Omental fat pad (tissue), 4 donors: ENCODE measurements at places on chromosomes 1 and 21. TPM values are rescaled to one million over a fixed set of nuclear protein-coding genes. Genes with fewer than 3 reads are reported as not detected.

DNA sequence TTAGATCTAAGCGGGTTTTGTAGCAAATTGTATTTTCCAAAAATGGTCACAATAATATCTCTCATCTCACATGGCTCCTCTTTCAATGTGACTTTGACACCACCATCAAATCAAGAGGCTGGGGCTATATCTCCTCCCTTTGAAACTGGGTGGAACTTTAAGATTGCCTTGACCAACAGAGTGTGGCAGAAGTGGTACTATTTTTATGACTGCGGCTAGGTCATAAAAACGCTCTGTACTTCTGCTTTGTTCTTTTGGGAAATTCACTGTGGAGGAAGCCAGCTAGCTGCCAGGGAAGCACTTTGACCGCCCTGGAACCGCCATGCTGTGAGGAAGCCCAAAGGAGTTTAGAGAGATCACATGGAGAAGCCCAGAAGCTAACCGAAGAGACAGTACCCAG is 50.7 kb upstream of the ACOT11 start:
- no peak for DNase-seq

Gene AKNAD1
- not detected for total RNA-seq

Gene DMRTA2
- total RNA-seq, result not detected

Gene FAM72C
- total RNA-seq, result not detected

- DNase-seq, result peak; percentile 20
These were observed 16.5 kb downstream of the SPOCD1 start for GRCh38 chr1:31799196-31799894.

DNA sequence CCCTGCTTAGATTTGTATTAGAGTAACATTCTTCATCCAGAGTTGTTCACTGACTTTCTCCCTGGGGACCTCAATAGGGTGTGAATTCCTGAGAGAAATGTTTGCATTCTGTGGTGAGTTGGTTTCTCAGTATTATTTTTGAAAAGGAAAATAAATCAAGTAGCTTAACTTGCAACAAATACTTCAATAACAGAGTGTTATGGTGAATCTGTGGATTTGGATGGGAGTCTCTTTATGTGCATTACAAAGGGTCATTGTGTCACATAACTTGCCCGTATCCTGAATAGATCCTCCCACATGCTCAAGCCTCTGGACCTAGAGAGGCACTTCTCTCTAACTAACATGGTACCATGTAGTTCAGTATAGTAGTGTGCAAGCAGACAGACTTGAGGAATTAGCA is 68.4 kb upstream of the IPO9 start:
- DNase-seq, result no peak

Gene GBP6
- not detected for total RNA-seq

DNA sequence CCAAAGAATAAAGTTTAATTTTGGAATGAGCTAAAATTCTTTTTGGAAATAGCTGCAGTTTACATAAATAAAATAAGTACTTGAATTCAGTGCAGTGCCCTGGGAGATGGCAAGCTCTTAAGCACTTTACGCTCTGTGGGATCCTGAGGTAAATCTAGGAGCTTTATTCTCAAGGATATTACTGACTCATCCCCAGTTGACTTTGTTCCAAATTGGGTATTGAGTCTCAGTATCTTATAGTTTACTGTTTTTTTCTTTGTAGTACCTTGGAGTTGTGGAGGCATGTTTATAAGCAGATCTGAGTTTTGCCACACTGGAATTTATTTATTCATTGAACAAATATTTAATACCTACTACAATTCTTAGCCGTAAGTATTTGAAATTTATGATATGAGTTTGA is 27.4 kb upstream of the HRNR start:
- no peak for DNase-seq

GRCh38 chr1:160865337-160865736 is 2.6 kb upstream of the CD244 start:
- no peak for DNase-seq

Gene KHDC4
- total RNA-seq, result 54.2 TPM

Gene ICOSLG
- total RNA-seq, result 4.2 TPM

DNA sequence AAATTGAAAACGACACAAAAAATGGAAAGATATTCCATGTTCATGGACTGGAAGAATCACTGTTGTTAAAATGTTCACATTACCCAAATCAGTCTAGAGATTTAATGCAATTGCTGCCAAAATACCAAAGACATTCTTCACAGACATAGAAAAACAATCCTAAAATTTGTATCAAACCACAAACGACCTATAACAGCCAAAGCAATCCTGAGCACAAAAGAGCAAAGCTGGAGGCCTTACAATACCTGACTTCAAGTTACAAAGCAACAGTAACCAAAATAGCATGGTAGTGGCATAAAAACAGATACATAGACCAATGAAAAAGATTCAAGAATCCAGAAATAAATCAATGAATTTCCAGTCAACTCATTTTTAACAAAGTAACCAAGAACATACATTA is 1077.3 kb downstream of the KCNT2 start:
- DNase-seq, result no peak

DNA sequence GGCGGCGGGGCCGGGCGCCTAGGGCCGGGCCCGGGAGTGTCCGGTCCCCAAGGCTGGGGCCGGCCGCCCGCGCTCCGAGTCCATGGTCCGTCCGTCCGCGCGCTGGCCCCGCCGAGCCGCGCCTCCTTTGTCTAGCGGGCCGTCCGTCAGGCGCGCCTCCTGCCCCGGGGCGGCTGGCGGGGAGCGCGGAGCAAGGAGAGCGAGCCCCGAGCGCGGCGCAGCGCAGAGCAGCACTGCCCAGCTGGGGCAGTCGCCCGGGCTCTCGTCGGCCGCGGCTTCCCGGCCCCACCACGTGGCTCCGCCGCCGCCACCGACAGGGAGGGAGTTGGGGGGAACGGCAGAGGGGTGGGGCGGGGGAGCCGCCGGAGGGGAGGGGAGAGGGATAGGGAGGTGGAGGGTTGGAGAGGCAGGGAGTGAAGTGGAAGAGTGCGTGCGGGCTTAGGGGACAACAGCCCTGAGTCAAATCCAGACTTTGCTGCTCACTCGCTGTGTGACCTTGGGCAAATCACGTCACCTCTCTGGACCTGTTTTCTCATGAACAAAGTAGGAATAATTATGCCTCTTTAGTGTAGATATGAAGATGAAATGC is at the start of gene NKAIN1:
TSS of gene NKAIN1 (minus strand) at position 235 of the 589 bp plus-strand sequence. CDS start 340 bp downstream, outside the sequence.
- no peak for DNase-seq

Gene RRP1B
- total RNA-seq, result 47.4 TPM

DNA sequence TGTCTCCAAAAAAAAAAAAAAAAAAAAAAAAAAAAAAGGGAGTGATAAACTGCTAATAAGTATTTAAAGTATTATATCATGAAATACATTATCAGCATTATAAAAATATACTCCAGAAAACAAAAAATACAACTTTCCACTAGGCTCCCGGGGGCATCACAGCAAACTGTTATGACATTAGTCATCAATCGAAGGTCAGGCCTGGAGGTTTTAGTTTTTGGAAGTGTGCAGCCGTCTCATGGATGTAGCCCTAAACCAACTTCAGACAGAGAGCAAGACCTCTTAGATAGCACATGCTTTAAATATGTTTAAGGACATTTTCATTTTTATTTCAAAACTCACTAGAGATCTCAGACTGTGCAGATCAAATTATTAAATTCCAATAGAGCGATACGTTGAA is 106.3 kb downstream of the RERE start:
- DNase-seq, result no peak

GRCh38 chr1:19411612-19412011 is 73.7 kb downstream of the CAPZB start:
- DNase-seq, result no peak

GRCh38 chr1:30864681-30865080 is 43.9 kb downstream of the SDC3 start:
- no peak for DNase-seq

DNA sequence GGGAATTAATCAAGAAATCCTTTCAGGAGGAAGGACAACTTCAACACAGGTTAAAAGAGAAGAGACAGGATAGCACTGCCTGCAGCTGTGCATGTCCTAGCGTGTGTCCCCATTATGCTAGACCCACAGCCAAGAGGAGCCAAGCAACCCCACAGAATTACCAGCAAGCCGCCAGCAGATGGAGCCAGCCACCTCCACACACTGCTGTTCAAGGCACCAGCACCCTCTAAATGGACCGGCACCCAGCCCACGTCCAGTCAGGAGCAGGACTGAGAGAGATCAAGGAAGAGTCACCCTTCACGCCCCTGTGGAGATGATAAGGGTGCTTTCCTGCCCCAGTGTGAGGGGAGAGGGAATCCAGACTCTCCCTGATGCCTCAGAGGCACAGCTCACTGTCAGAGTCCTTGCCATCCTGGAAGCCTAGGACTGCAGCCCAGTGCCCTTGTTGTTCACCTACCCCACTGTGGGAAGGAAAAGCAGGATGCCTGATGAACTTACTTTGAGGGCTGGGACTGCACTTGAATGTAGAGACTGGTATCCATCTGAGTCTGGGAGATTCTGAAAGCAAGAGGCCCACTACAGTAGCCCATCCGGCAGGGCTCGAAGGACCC is 37.1 kb upstream of the CTTNBP2NL start:
- DNase-seq, result peak; percentile 62
